Stimulated activated CD4-positive, alpha-beta T cell treated with anti-CD3 and anti-CD28 coated beads, Interleukin-2, amount 100 ng/mL, for 4 hours (primary cell): ENCODE measurements at places on chromosomes 16 and 17.

DNA sequence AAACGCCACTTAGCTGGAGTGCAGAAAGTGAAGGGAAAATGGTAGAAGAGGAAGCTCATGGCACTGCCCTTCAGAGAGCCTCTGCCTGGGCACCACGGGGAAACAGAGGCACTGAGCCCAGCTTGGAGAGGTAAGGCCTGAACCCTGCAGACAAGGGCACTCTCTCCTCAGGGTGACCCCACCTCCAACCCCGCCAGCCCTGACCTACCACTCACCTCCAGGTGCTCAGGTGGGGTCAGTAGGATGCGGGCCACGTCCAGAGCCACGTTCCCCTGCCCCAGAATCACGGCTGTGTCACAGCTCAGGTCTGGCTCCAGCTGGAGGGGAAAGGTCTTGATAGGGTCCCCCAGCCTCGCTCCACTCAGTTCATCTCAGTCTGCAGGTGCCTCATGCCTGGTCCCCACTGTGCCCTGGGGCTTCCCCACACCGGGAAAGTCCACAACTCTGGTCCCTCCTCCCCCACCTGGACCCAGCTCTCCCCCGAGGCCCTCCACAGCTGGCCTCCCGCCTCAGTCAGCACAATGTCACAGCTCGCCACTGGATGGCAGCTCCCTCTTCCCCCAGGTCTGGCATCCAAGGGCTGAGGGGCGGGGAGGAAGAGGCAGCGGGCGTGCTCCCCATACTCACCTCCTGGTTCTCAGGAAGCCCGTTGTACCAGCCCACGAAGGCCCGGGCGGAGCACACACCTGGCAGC is 6.0 kb upstream of the GRIN2C start:
- DNase-seq = no peak

- DNase-seq = no peak
Measured at GRCh38 chr16:28596840-28597691, at the start of gene SULT1A2. Gene SULT1A2 (minus strand): TSS chr16:28597050. CDS start chr16:28595930, 1,120 bp downstream.

GRCh38 chr17:79706931-79707850 is 23.6 kb upstream of the ENPP7 start:
- no peak for DNase-seq

- DNase-seq = no peak
Measured at GRCh38 chr16:4500272-4500671, 24.1 kb downstream of the HMOX2 start.

DNA sequence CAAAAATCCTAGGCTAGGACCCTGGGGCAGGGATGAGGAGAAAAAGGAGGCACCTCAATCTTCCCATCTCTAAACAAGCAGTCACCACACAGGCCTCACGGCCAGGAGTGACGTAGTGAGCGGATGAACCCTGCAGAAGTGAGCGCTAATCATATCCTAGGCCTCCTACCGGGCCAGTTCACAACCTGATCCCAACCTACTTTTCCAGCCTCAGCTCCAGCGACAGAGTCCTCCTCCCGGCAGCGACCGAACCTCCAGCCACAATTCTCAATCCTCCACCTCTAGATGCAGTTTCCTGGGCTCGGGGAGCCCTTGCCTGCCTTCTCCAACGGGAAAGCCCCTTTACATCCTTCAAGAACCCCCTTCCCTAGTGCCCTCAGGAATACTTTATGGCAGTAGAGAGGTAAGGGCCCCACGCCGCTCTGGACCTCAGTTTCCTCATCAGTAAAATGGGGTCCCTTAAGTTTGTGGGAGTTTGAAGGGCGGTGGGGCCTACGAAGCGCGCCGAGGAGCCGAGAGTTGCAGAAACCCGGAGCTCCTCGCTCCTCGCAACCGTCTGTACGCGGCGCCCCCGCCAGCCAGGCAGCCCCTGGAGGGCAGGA is 1.4 kb downstream of the ZNF668 start:
- no peak for DNase-seq

- DNase-seq = no peak
Measured at GRCh38 chr16:19481769-19482168, 40.1 kb downstream of the GDE1 start.

DNA sequence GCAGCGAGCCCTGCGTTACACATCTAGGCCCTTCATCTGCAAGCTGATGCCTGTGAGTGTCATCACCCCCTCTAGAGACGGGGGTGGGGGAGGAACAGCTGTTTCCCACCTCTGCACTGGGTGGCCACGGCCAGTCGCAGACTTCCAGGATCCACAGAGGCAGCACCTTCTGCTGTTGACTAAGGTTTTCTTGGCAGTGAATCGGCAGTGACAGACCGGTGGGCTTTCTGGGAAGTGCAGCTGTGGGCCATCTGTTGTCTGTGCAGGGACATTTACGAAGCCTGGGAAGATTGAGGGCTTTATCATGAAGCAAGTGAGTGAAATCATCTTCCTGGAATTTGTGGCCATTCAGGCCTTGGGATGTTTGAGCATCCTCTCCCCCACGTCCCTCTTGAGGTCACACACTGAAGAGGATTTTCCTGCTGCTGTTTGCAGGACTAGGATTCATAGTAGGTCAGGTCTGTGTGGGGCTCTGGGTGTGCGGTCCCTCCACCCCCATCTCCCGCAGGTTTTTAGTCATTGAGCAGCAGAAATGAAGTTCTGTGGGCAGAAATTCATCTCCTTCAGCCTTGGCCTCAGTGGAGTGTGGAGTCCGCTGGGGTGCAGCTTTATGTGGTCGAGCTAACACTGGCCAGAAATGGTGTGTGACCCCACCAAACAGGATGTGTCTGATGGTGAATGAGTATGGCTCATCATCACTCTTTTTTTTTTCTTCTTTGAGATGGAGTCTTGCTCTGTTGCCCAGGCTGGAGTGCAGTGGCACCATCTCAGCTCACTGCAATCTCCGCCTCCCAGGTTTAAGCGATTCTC is 12.0 kb downstream of the PGS1 start:
- DNase-seq = no peak

DNA sequence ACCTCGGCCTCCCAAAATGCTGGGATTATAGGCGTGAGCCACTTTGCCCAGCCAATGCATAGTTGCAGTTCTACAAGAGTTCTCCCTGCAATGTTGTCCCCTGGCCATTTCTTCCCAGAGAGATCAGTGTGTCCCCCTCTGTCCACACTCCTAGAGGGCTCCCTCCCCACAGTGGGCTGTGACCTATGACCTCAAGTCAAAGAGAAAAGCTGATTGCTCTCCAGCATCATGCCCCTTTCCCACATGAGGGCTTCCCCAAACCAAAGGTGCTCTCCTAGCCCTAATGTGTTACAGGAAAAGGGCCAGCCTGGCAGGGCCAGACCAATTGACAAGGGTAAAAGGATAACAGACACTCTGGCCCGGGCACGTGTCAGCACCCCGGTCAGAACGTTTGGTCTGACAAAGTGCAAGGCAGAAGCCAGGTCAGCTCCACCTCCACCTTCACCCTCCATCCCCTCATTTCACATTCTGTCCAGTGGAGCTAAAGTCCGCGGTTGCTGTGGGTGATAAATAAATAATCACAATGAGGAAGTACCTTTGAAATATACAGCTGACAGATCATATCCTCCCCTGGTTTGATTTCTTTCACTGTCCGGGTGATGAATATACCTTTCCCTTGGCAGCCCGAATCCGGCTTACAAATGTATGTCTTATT is 17.8 kb downstream of the TTLL6 start:
- no peak for DNase-seq

- DNase-seq = no peak
Measured at GRCh38 chr17:38898291-38898679, 27.1 kb upstream of the LASP1NB start.

DNA sequence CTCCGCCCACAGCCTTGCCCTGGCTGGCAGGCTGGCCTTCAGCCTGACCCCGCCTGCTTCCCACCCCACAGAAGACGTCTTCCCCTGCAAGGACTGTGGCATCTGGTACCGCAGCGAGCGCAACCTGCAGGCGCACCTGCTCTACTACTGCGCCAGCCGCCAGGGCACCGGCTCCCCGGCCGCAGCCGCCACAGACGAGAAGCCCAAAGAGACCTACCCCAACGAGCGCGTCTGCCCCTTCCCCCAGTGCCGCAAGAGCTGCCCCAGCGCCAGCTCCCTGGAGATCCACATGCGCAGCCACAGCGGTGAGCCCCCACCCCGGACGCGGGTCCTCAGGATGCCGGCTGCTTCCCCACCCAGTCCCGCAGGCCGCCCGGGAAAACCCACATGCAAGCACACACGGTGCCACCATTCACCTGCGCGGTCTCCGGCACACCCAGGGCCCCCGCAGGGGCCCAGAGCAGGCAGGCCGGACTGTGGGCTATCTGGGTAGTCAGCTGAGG is 38.2 kb upstream of the ZC3H18 start:
- DNase-seq = no peak

GRCh38 chr17:16439303-16439791 is 24.0 kb downstream of the TRPV2 start:
- no peak for DNase-seq

GRCh38 chr17:58996968-58997367 is 109.7 kb downstream of the TRIM37 start:
- no peak for DNase-seq

GRCh38 chr17:40666331-40666730 is 1.4 kb upstream of the KRT222 start:
- DNase-seq = no peak

- peak; percentile 70 for DNase-seq
Measured at GRCh38 chr16:89602273-89602951, 11.0 kb upstream of the DPEP1 start.

- DNase-seq = no peak
Measured at GRCh38 chr17:42796066-42796758, 2.3 kb downstream of the COA3 start.

- DNase-seq = no peak
Measured at GRCh38 chr16:64253096-64253495, 868.8 kb downstream of the CDH11 start.

GRCh38 chr17:64499805-64500486 is 3.1 kb upstream of the POLG2 start:
- DNase-seq = no peak

- DNase-seq = no peak
Measured at GRCh38 chr17:17358060-17358751, 55.0 kb downstream of the NT5M start.

GRCh38 chr16:26770547-26770946 is 296.2 kb upstream of the C16orf82 start:
- DNase-seq = no peak

DNA sequence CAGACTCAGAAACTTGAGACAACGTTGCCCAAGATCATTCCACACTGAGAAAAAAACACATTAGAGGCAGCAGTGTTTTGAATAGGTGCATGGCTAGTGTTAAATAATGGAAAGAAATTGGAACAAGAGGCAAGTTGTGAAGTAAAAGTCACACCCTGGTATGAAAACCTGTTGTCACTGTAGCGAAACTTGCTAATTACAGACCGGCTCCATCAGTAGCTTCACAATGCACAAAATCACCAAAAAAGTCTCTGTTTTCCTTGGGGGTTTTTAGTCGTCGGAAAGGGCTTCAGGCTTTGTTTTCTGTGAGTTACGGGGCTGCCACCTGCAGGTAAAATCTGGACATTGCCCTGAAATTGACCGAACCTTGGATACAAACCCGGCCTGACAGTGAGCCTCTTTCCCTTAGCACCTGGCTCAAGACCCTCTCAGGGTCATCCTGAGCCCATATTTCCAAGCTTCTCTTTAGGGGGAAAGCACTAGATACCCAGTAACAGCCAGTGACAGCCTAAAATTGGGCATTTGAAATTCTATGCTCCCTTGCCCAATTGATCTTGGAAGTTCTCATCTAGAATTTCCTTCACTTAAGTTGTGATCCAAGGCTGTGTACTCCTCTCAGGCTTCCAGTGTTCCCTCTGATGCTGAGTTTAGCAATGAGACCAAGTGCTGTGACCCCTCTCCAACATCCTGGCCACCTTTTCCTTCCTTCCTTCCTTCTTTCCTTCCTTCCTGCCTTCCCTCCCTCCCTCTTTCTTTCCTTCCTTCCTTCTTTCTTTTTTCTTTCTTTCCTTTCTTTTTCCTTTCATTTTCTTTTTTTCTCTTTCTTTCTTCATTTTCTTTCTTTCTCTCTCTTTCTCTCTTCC is 7.2 kb upstream of the GRB2 start:
- DNase-seq = peak; percentile 52

GRCh38 chr16:4795181-4795827 is at the start of gene SMIM22:
Gene SMIM22 (plus strand): TSS chr16:4795369. CDS start chr16:4795735, 366 bp downstream.
- no peak for DNase-seq

DNA sequence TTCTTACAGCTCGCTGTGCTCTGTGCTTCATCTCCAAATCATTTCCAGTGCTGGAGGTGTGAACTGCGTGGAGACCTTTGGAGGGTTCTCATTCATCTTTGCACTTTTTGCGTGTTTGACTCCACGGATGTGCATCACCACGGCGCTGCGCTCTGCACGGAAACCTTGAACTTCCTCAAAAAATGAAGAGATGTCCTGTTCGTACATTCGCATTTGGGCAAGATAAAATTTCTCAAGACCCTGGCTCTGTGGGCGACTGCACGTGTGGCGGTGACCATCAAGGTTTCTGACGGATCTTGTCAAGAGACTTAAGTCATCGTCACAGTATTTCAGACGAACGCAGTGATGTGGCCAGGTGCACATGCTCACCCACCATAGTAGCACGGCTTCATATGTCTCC is 10.3 kb upstream of the PVALEF start:
- no peak for DNase-seq
